CD4-positive, alpha-beta T cell treated with Interleukin-17A for 1 hour (primary cell): ENCODE measurements at places on chromosomes 6 and 20.
A peak's percentile ranks its signal among the peaks of the same experiment; 100 is the strongest.

- DNase-seq: no peak
These were observed 9.6 kb upstream of the BEND3 start for GRCh38 chr6:107124934-107125348.

DNA sequence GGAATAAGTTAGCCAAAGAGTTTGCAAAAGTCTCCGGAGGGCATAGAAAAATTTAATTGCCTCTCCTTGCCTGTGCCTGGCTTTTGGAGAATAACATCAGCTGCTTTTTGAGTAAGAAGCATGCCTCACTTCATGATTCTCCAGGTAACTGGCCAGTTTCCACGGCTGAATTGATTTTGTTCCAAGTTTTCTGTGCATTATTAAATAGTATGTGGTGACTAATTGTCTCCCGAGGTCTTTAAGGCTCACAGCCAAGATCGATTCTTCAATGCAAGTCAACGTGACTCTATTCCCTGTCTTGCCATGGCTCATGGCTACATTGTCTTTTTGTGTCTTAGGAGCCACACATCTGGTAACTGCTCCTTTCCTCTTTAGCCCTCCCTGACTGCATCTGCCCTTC lies 54.2 kb downstream of the CNR1 start:
- no peak for DNase-seq

- DNase-seq: peak; percentile 34
These were observed 72.3 kb downstream of the OR2B2 start for GRCh38 chr6:27839626-27840475.

GRCh38 chr20:62624325-62624690 lies 18.0 kb upstream of the SLCO4A1 start:
- DNase-seq: no peak

- DNase-seq: no peak
These were observed 10.9 kb upstream of the METTL24 start for GRCh38 chr6:110369066-110369465.

GRCh38 chr6:52636830-52637229 lies 34.1 kb upstream of the TMEM14A start:
- DNase-seq: no peak

DNA sequence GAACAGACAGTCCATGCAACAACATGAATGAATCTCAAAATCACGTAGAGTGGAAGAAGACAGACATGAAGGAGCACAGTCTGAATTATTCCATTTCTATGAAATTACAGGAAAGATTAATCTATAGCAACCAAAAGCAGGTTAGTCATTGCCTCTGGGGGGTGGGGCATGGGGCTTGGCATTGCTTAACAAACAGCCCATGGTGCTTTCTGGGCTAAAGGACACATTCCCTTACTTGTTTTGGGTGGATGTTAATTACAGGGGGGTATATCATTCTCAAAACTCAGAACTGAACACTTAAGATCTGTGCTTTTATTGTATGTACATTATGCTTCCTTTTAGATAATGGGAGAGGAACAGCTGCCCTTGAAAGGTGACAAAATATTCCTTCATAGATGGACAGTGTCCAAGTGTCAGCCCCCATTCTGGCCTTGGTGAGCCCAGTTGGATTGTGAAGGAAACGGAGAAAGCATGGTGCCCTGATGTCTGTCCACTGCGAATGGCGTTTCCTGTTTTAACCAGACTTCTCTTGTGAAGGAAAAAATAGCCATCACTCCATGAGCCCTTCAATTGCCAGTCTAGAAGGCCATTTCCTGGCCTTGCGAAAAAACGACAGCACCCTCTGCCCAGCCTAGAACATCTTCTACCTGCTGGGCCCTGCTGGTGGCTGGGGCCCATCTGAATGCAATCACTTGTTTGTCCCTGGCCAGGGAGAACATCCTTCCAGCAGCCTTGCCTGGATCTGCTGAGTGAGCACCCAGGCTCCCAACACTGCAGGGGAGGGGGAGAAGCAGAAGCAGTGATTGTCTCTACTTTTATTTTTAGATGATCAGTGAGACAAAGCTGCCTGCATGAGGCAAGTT lies 179.7 kb downstream of the BCAS1 start:
- DNase-seq: no peak
